ENCODE measurements at places on chromosomes 4 and X.
A peak's percentile ranks its signal among the peaks of the same experiment; 100 is the strongest.

- DNase-seq, result no peak
These were observed 14.9 kb downstream of the GPKOW start for GRCh38 chrX:49108641-49109040.

DNA sequence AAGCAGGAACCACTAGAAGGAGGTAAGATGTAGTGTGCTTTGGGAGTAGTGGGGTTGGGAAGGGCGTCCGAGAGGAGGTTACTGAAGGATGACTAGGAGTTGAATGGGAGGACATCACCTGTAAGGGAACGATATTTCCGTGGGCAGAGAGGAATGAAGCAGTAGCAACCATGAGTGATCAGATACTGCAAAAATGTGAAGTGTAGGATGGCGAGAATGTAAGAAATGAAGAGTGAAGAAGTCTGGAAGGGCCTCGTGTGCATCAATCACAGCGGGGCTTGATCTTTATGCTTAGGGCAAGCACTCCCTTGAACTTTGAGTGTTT lies 594 bp downstream of the MSMO1 start:
- no peak for DNase-seq

DNA sequence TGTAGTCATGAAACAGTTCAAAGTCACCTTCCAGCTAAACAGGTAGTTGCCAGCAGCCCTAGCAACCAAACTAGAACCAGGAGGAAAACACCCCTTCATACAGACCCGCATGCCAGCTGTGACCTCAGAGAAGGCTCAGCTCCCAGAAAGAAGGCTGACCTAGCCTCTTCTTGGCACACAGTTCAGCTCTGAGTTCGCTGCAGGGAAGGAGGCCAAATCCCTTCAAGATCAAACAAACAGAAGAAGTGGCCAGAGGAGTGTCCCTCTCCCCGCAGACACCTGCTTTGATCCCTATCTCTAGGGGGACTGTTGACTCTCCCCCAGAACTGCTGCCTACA lies 56.0 kb downstream of the HADH start:
- no peak for DNase-seq

- DNase-seq, result no peak
These were observed 510.2 kb upstream of the LCORL start for GRCh38 chr4:18531731-18532130.

- DNase-seq, result no peak
These were observed 60.8 kb downstream of the RRAGB start for GRCh38 chrX:55778322-55778721.

GRCh38 chr4:65521666-65522065 lies 148.6 kb downstream of the EPHA5 start:
- no peak for DNase-seq

DNA sequence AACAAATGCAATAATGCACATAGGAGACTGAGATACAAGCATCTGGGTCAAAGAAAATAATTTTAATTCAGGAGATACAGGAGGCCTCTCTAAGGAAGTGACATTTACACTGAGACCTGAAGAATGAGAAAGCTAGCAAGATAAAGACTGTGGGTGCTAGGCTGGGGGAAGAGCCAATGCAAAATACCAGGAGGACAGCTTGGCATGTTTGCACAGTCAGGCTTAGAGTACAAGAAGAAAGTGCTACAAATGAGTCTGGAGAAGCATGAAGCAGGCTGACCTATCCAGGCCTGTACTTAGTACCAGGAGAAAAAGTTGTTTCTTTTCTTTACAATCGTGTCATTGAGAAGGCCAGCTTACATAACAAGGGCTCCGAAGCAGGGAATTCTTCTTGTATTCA lies 56.9 kb downstream of the GABRB1 start:
- DNase-seq, result no peak

DNA sequence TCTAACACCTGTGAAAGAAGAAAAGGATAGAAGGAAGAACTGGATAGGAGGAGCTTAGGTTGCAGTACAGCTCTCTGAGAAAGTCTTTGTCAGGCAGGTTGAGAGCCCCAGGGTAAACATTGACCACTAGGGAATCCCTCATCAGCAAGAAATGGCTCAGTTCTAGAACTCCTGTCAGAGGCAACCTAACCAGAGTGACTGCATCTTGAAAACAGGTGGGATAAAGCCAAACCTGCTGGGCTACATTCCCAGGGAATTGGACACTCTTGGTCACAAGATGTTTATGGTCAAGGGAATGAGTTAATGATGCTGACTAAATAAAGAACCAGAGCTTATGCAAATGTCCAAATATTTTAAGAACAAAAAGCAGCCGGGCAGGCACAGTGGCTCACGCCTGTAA lies 108.3 kb upstream of the MED14 start:
- no peak for DNase-seq

- no peak for DNase-seq
These were observed 10.0 kb downstream of the TNIP3 start for GRCh38 chr4:121154103-121154515.

GRCh38 chr4:169416997-169417396 lies 146.2 kb upstream of the SH3RF1 start:
- DNase-seq, result peak; percentile 3

GRCh38 chr4:186570193-186570996 lies 15.0 kb upstream of the MTNR1A start:
- no peak for DNase-seq

GRCh38 chr4:183765251-183765911 lies 106.3 kb downstream of the TRAPPC11 start:
- DNase-seq, result no peak

- DNase-seq, result no peak
These were observed 75.8 kb downstream of the FAM53A start for GRCh38 chr4:1608196-1608820.

Data from NCI-H1436 (cell line).